ENCODE measurements at places on chromosomes 11 and 22.

DNA sequence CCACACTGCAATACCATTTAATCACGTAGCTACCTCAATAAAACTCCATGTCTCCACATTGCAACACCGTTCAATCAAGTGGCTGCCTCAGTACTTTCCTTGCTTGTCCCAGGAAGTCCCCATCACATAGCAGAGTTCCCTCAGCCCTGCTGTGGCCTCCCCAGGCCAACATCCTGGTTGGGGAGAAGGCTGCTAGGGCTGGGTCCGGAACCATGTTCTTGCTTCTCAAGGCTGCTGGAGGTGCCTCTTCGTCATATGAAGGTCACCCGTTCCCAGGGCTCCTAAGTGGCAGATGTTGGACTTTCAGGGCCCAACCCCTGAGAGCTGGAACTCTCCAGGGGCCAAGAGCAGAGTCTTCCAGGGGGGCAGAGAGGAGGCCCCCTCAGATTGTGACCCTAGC, 3.3 kb downstream of the ART5 start:
- no peak for DNase-seq

- DNase-seq, result no peak
These were observed 52.7 kb downstream of the SYN3 start for GRCh38 chr22:33005476-33005875.

GRCh38 chr11:120719348-120719747, 207.8 kb downstream of the GRIK4 start:
- no peak for DNase-seq

GRCh38 chr11:69823641-69824265, 4.5 kb upstream of the FGF3 start:
- DNase-seq, result no peak

DNA sequence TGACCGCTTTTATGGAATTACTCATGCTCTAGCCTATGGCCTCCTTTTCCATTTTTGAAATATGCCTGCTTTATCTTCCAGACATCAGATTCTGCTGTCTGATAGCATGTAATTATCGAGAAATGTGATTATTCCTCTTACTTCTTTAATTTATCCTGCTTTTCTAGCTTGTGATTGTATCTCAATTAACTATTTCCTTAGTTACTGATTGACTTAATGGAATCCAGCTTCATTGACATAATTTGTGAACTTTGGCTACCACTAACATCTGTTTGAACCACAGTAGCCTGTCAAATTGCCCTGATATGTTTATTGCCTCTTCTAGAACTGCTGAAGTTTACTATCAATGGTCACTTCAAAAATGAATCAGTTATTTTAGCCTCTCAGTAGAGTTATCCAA, 25.5 kb upstream of the PDE3B start:
- DNase-seq, result no peak

- no peak for DNase-seq
These were observed 632.6 kb downstream of the NELL1 start for GRCh38 chr11:21301981-21302380.

- DNase-seq, result no peak
These were observed 2.8 kb downstream of the CREBZF start for GRCh38 chr11:85661972-85662664.

GRCh38 chr11:116893437-116893836, 56.0 kb upstream of the APOA1 start:
- DNase-seq, result no peak
